Stimulated activated CD4-positive, alpha-beta T cell treated with anti-CD3 and anti-CD28 coated beads, Interleukin-12 subunit alpha, Interleukin-12 subunit beta, amount 100 ng/mL, for 48 hours (primary cell): ENCODE measurements at places on chromosomes 3 and 15.

- no peak for DNase-seq
These were observed 617.4 kb downstream of the NAALADL2 start for GRCh38 chr3:175476489-175476888.

- no peak for DNase-seq
These were observed 238.2 kb downstream of the GREM1 start for GRCh38 chr15:32956006-32956405.

- no peak for DNase-seq
These were observed 699 bp upstream of the MESP1 start for GRCh38 chr15:89751748-89752147.

DNA sequence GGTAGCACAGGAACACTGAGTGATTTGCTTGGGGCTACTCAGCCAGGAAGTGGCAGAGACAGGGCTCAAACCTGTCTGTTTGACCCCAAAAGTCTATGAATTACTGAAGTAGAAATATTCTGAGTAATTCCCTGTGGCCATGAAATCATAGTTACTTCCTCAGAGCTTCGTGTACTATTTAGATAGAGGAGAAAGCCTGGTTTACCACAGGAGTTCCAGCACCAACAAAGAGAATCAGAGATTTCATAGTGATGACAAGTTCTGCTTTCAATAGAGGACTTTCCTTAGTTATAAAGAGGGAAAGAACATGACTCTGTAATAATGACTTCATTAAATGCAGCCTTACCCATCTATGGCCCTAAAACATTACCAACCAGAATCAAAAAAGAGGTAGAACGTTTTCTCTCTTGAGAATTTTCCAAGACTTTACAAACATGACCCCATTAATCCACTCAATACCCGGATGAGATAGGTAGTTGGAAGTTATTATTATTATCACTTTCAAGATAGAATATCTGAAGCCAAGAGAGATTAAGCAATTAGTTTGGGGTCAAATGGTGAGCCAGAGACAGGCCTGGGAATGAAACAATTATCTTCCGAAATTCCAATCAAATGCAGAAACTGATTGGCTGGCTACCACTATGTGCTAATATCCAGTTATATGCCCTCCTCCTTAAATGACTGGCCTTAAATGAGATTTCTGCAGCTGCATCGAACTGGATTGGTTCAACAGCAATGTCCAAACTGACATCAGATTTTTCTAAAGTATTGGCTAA is 13.6 kb upstream of the WNT5A start:
- DNase-seq: no peak

- DNase-seq: no peak
These were observed 156.8 kb downstream of the WNT5A start for GRCh38 chr3:55330355-55330754.

DNA sequence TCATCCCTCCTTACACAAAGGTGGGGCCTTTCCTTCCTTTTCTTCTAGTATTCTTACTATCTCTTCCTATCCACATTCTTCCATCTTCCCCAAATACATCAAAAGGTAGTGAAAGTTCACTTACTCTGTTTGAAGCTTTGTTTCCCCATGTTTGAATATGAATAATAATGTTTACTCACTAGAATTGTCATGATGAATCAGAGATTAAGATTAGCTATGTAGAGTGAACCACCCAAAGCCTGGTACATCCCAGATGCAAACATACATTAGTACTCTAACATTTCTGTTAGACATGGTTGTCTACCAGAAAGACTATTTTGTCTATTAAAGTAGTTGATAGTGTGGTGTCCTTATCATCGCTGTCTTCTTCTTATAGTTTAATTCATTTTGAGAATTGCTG is 327.1 kb upstream of the TBC1D5 start:
- no peak for DNase-seq

DNA sequence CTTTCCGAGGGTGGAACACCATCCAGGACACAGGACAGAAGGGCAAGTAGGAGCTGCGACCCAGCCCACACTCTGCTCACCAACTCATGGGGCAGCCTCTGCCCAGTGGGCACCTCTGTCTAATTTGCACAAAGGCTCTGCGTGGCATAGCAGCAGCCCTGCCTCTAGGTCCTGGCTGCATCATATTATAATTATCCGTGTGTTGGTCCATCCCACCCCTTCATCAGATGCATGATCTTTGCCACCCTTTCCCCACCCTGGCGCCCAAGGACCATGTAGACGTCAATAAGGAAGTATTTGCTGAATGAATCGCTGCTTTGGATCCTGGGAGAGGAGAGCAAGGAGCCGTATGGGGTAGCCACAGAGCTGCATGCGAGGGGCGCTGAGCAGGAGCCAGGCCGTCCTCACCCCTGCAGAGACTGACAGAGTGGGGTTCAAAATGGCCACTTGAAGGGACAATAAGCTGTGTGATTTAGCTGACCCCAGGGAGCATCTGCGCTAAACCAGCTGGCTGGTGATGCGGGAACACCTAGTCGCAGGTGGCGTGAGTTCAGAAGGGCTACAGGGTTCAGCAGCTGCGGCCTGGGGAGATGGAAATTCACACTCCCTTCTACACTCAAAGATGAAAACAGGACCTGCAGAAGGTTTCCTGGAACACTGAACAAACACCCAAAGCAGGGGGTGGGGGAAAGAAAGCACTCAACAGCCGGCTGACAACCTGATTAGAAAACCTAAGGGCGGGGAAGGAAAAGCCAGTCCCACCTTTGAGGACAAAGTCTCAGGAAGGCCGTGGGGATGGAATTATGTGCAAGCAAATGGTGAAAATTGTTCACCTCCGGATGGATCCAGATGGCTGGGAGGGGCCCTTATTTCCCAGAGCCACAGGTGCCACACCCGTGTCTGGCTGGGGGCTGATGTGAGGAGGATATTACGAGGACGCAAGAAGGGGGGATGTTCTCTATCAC is 6.4 kb downstream of the MGLL start:
- DNase-seq: no peak

DNA sequence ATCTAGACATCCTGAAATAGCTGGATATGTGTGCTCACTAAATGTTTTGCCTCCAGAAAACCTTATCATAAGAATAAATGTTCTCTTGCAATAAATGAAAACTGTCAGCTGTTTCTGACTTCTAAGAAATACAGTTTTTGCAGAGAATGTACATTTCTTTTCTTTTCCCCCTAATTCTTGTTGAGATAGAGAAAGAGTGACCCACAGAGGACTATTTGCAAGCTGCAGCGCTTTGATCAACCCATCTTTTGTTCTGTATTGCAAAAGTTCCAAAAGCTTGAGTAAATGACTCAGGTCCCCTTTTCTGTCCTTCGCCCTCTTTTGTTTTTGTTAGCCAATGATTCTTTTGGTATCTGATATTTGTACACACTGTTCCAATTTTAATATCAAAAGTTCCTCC is 141.9 kb downstream of the BBX start:
- DNase-seq: no peak
